ENCODE measurements at places on chromosomes 5 and 9. TPM values are rescaled to one million over a fixed set of nuclear protein-coding genes. Genes with fewer than 3 reads are reported as not detected.

The IER5L gene
- 10.4 TPM for total RNA-seq

The TPPP gene
- total RNA-seq: 10.5 TPM

The NUTM2F gene
- not detected for total RNA-seq

The PKD2L2 gene
- total RNA-seq: 1.9 TPM

The WNK2 gene
- 31.2 TPM for total RNA-seq

The C5orf58 gene
- total RNA-seq: not detected

The NUTM2G gene
- total RNA-seq: not detected

The MYMK gene
- 18.3 TPM for total RNA-seq

The GPR150 gene
- not detected for total RNA-seq

The FCN2 gene
- total RNA-seq: not detected

The ACOT12 gene
- not detected for total RNA-seq

The SLC6A19 gene
- total RNA-seq: not detected

The RNF38 gene
- total RNA-seq: 20.5 TPM

The PCSK5 gene
- 35.1 TPM for total RNA-seq

The ITGA2 gene
- total RNA-seq: 26.1 TPM

The PCDHA1 gene
- not detected for total RNA-seq

The SOHLH1 gene
- not detected for total RNA-seq

The IL9 gene
- total RNA-seq: not detected

The ZFP2 gene
- 2.9 TPM for total RNA-seq

The DPM2 gene
- 11.6 TPM for total RNA-seq

The PCDHGA1 gene
- total RNA-seq: 1.8 TPM

The AMBP gene
- total RNA-seq: not detected

The CAVIN4 gene
- total RNA-seq: 392 TPM

The ORM2 gene
- not detected for total RNA-seq

The TAF11L11 gene
- total RNA-seq: not detected

The GFI1B gene
- 0.51 TPM for total RNA-seq

The BTNL8 gene
- not detected for total RNA-seq

The SREK1 gene
- total RNA-seq: 134 TPM

The AK1 gene
- 416 TPM for total RNA-seq

Data from tongue (tissue), 3 donors.